Common myeloid progenitor, CD34-positive (primary cell): ENCODE measurements at places on chromosomes 1 and 21.

GRCh38 chr1:86089765-86090164 lies 66.8 kb downstream of the COL24A1 start:
- DNase-seq = no peak

DNA sequence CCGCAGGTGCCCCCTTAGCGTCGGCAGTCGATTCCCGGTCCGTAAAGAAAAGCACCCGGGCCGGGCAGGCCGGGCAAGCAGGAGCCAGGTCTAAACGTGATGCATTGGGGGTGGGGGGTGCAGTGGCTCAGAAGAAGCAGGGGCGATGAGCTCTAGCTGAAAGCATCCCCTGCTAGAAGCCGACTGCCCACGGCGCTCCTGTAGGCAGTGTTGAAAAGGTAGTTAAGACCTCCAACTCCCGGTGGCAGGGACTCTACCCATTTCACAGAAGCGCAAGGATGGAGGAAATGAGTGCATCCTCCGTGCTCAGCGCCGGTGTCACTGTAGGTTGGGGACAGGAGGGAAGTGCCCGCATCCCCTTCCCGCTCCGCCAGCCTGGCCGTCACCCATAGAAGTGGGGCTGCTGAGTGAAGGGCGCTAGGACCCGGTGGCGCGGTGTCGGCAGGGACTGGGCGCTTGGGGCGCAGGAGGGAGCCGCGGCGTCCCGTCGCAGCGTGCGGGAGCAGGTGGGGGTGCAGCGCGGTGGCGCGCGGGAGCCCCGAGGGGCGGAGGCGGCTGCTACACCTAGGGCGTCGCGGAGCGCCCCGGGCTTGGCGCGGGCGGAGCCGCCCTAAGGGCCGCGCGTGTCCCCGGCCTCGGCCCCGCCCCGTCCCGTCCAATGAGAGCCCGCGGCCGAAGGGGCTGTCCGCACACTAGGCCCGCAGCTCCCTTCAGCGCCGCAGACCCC lies at the start of gene WNT2B:
Gene WNT2B (plus strand): TSS at position 688 of the 727 bp plus-strand sequence. CDS start 298 bp downstream, outside the sequence.
- DNase-seq = no peak

GRCh38 chr1:156342166-156342955 lies 4.0 kb downstream of the TSACC start:
- DNase-seq = no peak

GRCh38 chr1:175674186-175674585 lies 69.2 kb downstream of the TNR start:
- no peak for DNase-seq
